Activated CD4-positive, alpha-beta memory T cell treated with anti-CD3 and anti-CD28 coated beads for 36 hours (primary cell): ENCODE measurements at places on chromosomes 5 and 9.

- no peak for DNase-seq
Observed at GRCh38 chr5:64221911-64222310, 56.3 kb downstream of the RNF180 start.

DNA sequence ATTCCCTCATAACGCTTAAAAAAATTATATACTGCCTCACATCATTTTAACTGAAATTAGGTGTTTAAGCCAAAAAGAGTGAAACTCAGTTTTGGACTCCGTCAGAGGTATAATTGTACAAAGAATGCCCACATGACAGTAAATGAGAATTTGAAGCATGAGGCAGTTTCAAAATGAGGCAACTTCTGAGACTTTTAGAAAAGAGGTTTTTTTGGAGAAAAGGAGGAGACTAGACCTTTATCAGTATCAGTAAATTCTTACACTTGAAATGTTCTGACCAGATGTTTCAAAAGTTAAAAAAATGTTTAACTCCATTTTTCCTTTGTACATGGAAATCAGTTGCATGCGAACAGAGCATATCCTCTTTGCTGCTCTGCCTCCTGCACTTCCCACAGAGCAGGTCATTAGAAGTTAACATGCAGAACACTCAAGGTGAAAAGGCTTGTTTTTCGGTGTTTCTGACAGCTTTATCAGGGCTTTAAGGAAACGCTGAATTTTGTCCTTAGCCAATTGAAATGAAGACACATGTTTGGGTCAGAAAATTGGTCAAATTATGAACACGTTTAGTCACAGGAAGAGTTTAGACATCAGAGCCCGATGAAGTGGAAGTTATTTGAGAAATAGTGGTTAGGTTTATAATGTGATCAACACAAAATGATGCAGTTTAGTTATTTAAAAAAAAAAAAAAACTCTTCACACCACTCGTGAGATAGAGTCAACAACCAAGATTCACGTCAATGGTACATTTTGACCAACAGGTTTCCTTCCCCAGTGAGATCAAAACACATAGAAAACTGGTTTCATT lies 59.5 kb downstream of the PIK3R1 start:
- no peak for DNase-seq

GRCh38 chr5:167908606-167909005 lies 382.8 kb upstream of the WWC1 start:
- no peak for DNase-seq

DNA sequence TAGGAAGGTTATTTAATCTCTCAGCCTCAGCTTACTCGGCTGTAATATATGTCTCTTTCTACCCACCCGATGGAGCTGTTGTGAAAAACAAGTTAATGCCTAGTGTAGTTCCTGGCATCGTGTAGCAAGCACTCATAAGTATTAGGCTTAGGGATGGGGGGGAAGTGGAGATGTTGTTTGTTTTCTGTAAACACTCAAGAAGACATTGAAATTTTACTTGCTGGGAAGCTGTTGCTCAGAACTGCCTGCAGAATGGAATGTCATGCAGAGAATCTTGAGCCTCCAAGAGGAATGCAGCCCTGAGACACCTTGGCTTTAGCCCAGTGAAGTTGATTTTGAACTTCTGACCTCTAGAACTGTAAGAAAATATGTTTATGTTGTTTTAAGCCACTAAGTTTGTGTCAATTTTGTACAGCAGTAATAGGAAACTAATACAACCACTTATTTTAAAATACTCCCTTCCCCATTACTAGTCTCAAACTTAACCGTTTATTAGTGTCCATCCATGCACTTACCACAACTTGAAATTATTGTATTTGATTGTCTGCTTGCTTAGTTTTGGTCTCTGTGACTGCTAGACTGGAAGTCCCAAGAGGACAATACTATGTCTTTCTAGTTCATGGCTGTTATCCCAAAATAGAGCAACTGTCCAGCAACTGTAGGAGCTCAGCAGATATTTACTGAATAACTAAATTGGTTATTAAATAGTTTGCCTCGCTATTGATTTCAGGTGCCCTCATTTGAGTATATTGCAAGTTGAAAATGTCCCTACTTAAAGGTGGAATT lies 53.8 kb downstream of the MFAP3 start:
- DNase-seq, result no peak

DNA sequence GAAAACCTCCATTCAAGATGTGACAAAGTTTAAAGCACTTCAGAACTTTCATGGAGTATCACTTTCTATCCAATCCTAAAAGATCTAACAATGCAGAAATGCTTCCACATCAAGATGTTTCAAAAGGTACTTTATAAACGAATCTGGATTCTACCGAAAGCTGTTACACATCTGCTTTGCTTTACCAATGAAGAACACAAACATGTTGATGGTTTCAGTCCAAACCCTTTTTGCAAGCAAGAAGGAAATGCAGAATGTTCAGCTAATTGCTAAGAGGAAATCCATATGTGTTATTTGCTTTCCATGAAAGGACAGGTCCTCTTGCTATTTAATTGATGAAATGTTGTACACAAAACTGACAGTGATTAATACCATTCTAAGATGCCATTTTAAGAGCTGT lies 419.6 kb downstream of the EFNA5 start:
- no peak for DNase-seq

GRCh38 chr9:121550569-121551512 lies 51.2 kb upstream of the GGTA1 start:
- DNase-seq, result peak; percentile 83
